Ureter (tissue), 1 donor: ENCODE measurements at places on chromosomes 5 and 9. TPM values are rescaled to one million over a fixed set of nuclear protein-coding genes. Genes with fewer than 3 reads are reported as not detected.

Gene MEIKIN
- total RNA-seq = not detected

Gene NKD2
- 14.2 TPM for total RNA-seq

Gene ASPN
- total RNA-seq = 7.5 TPM

Gene PCDHB10
- total RNA-seq = 2.5 TPM

Gene KIF12
- total RNA-seq = 6.4 TPM

Gene RMRP
- 3,373 TPM for total RNA-seq

Gene FST
- total RNA-seq = 6.6 TPM

Gene FOXD4L6
- not detected for total RNA-seq

Gene RASGEF1C
- total RNA-seq = not detected

Gene KCTD16
- 0.18 TPM for total RNA-seq

Gene SPATA31A3
- total RNA-seq = not detected

Gene ACTL7A
- total RNA-seq = not detected

Gene CFAP77
- total RNA-seq = not detected

Gene ZDHHC21
- 21.7 TPM for total RNA-seq

Gene SLC6A7
- 0.10 TPM for total RNA-seq

Gene RFESD
- 4.5 TPM for total RNA-seq

Gene APBA1
- 21.1 TPM for total RNA-seq

Gene QRFP
- not detected for total RNA-seq
